ENCODE measurements at places on chromosomes 4 and X. TPM values are rescaled to one million over a fixed set of nuclear protein-coding genes. Genes with fewer than 3 reads are reported as not detected.

DRD5 gene
- not detected for total RNA-seq

CYP4V2 gene
- total RNA-seq, result 27.2 TPM

ANK2 gene
- 95.1 TPM for total RNA-seq

DIPK2B gene
- total RNA-seq, result not detected

P2RY4 gene
- total RNA-seq, result under 0.01 TPM

ZNF185 gene
- total RNA-seq, result 1.0 TPM

SSX7 gene
- not detected for total RNA-seq

SPANXC gene
- not detected for total RNA-seq

ASB9 gene
- not detected for total RNA-seq

SMIM10L2A gene
- total RNA-seq, result 0.66 TPM

SYP gene
- 0.17 TPM for total RNA-seq

BRS3 gene
- not detected for total RNA-seq

GLRB gene
- total RNA-seq, result 25.9 TPM

PDZD11 gene
- 53.3 TPM for total RNA-seq

TEX13C gene
- not detected for total RNA-seq

CXXC4 gene
- under 0.01 TPM for total RNA-seq

SLC2A9 gene
- total RNA-seq, result 2.3 TPM

CTAG2 gene
- not detected for total RNA-seq

FATE1 gene
- total RNA-seq, result not detected

TRO gene
- total RNA-seq, result 13.0 TPM

SMR3A gene
- not detected for total RNA-seq

CSAG3 gene
- total RNA-seq, result not detected

C4orf36 gene
- total RNA-seq, result 2.8 TPM
